ENCODE measurements at places on chromosomes 13 and 19. TPM values are rescaled to one million over a fixed set of nuclear protein-coding genes. Genes with fewer than 3 reads are reported as not detected.

Gene LENG1
- total RNA-seq = 5.3 TPM

Gene NBEA
- 3.2 TPM for total RNA-seq

Gene DHDH
- 0.36 TPM for total RNA-seq

Gene TEX30
- 13.4 TPM for total RNA-seq

Gene PSG3
- not detected for total RNA-seq

Gene TMEM272
- total RNA-seq = not detected

Gene NLRP7
- total RNA-seq = not detected

Gene ZNF723
- not detected for total RNA-seq

Gene WDR62
- 1.8 TPM for total RNA-seq

Gene ATP1A3
- total RNA-seq = under 0.01 TPM

Gene GFY
- not detected for total RNA-seq

Gene HIPK4
- 0.36 TPM for total RNA-seq

Gene MYO9B
- 86.9 TPM for total RNA-seq

Gene NFIX
- total RNA-seq = 114 TPM

Gene MEIOSIN
- total RNA-seq = not detected

Gene DENND1C
- total RNA-seq = not detected

Gene GIPR
- total RNA-seq = under 0.01 TPM

Gene VSTM1
- total RNA-seq = not detected

Gene DMKN
- 30.9 TPM for total RNA-seq

Gene RNF17
- total RNA-seq = not detected

Gene CEACAM16
- under 0.01 TPM for total RNA-seq

Gene WTIP
- total RNA-seq = 43.9 TPM

Gene CYP2F1
- total RNA-seq = not detected

Gene MED26
- 6.5 TPM for total RNA-seq
